ENCODE measurements at places on chromosomes 7 and 10.

DNA sequence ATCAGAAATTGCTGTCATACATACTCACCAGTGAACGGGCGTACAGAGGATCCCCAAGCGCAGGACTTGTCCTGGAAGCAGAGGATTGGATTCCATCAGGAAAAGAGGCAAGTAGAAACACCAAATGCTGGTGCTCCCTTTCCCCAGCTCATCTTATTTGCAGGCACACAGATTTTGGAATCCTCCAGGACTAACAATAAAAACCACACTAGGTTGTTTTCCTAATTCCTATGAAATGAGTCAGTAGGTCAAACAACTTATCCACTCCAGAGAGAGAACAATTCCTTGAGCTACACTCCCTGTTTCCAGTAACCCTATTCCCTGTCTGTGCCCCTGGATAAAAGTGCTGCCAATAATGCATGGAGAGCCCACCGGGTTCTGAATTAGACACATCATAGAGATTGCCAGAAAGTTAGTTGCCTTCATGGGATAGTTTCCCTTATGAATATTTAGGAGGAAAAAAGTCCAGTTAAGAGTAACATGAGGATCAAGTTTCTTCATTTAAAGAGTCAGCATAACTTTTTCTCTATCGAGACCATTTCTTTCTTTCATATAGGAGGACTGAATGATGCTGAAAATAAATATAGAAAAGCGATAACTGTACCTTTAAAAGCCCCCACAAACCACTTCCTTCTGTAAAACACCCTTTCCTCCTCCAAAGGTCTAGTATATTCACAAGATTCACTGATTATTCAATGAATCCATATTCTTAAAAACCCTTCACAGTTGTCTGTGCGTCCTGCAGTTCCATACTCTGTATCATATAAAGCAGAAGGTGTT lies 178.3 kb upstream of the KLF14 start:
- no peak for DNase-seq

DNA sequence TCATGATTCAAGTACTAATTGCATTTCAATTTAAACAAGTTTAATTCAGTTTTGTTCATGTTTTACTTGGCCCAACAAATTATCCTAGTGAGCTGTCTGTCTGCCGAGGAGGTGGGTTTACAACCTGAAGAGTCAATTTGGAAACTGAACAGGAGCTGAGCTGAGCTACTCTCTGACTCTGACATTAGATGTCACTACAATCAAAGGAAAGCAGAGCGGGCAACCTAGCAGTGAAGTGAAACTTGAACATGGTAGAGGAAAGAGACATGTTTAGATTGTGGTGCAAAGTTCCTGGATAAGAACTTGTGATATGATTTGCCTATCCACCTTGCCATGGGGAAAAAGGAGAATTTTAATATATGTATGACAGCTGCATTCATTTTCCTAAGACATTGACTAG lies 9.6 kb upstream of the AGR3 start:
- DNase-seq = no peak

DNA sequence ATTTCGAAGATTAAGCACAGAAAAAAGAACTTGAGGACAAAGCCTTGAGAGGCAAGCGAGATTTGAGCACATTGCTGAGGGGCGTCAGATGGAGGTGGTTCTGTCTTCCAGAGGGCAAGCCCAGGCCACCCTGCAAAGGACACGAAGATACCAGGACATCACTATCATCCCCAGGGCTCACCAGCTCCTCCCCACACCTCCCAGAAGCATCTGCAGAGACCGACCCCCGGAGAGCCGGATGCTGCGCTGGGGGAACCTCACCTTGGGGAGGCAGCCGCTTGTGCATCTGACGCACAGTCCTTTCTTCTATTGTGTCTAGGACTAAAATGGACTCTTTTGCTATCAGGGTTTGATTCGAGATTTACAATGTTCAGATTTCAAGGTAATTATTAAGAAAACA lies 259.7 kb downstream of the DNAJB6 start:
- DNase-seq = no peak

GRCh38 chr10:94583124-94583523 lies 37.5 kb downstream of the HELLS start:
- no peak for DNase-seq

- DNase-seq = no peak
Observed at GRCh38 chr7:116169060-116169459, 41.3 kb upstream of the TES start.

GRCh38 chr7:5657901-5658300 lies 123.6 kb downstream of the RNF216 start:
- DNase-seq = no peak

GRCh38 chr7:22900101-22900500 lies 77.5 kb upstream of the TOMM7 start:
- no peak for DNase-seq

- DNase-seq = no peak
Observed at GRCh38 chr7:28509251-28510025, 97.1 kb downstream of the CREB5 start.

GRCh38 chr10:125137601-125138438 lies 22.5 kb downstream of the CTBP2 start:
- DNase-seq = no peak

DNA sequence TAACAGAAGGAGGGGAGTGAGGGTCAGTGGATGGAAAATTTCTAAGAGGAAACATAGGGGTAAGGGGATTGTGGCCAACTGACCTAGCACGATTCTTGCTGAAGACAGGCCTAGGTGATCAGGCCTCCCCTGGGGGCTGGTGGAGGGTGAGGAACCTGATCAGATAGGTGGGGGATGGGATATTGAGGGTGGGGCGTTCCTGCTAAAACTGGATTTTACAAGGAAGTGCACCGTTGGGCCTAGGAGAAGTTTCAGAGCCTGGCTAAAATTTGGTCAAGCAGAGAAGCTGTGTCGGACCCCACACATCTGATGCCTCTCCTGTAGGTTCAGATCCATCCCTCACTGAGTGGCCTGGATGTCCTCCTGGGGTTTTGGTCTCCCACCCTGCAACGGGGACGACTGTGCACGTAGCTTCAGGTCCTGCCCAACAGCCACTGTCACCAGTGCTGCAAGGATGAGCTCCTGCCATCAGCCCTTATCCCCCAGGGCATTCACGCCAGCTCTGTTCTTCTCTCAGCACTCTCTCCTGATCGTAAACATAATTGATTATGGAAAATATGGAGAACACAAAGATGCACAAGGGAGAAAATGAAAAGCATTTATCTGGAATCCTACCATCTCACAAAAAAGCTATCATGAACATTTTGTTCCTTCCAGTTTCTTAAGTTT lies 89.9 kb downstream of the ADCY1 start:
- DNase-seq = no peak

DNA sequence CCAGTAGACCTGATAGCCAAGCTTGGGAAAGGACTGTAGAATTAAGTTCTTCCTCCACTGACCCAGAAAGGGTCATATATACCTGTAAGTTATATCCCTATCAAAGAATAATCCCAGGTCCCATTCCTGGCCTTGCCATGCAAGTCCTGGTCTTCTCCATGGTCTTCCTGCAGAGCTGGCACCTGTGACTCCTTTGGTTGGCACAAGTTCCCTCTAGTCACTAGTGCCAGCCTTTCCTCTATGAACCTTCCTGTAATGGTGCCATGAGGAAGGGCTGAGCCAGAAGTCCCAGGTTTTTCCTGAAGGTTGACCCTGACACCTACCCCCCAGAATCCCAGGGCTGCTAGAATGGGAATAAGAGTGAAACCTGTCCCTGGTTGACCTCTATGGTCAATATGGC lies 54.1 kb upstream of the UNC5B start:
- DNase-seq = no peak
